ENCODE measurements at places on chromosomes 3 and 15.
A peak's percentile ranks its signal among the peaks of the same experiment; 100 is the strongest.

DNA sequence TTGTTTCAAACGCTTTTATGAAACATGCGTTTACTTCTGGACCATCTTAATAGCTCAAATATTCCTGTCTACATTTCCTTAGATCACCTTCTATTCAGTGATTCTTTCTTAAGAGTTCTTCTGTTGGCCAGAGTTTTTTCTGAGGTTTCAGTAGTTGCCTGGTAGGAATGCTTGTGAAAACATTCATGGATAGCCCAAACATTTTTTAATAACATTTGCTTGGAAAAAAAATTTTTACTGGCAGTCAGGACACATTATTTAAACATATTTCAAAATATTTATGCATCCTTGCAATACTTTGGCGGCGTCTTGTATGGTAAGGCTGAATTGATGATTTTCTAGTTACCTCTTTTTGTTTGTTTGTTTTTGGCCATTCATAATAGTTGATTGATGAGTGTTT is 47.4 kb upstream of the ZBTB20 start:
- DNase-seq = no peak

DNA sequence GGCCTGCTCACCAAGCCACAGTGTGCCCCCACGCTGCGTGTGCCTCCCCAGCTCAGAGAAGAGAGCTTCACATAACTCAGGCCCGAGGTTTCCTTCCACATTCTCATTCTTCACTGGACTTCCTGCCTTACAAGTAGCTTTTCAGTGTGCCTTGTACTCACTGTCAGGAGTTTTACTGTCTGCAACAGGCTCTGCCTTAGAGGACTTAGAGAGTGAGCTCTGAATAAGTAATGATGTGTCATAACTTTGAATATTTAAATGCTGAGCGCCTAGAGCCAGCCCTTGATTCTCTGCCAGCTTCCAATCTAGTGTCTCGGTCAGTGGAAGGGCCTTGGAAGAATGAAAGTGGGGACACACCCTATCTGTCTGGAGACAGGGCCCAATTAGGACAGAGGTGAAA is 41.8 kb downstream of the ITGB5 start:
- DNase-seq = peak; percentile 91

DNA sequence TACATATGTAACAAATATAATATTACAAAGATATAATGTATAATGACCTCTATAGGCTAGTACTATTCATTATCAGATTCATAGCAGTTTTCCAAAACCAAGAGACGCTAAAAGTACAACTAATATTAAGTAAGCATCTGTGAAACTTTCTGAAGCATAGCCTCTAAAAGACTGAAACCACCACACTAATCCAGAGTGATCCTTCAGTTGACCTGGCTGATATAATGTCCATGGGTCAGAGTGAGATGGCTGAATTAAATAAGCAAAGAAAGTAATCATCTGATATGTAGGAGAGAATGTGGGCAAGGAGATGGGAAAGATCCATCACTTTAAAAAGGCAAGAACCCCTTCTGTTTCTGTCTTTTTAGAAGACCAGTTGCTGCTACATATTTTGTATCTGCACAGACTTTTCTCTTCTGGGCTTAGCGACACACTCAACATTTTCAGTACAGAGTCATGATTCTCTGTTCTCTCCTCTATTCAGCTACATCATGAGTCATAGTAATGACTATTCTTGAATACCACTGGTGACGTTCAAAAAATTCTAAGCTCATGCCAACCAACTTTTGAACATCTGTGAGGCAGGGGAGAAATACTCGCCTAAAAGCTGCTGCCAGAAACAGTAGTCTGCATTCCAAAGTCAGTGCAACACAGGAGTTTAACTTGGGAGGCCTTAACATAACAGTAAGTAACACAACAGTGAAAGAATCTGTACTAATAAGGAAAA is 149.6 kb downstream of the MAGI1 start:
- peak; percentile 92 for DNase-seq

DNA sequence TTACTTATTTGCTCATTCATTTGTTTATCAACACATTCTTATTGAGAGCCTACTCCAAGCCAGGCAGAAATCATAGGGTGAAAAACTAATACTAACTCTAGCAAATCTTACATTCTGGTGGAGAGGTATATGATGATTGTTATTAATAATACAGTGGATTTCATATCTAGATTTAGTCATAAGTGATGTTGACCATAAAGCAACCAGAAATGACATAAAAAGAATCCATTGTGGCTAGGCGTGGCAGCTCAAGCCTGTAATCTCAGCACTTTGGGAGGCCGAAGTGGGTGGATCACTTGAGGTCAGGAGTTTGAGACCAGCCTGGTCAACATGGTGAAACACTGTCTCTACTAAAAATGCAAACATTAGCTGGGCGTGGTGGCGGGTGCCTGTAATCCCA is 26.2 kb upstream of the IL20RB start:
- DNase-seq = no peak

- DNase-seq = no peak
Measured at GRCh38 chr15:31325595-31326155, 960 bp upstream of the KLF13 start.

DNA sequence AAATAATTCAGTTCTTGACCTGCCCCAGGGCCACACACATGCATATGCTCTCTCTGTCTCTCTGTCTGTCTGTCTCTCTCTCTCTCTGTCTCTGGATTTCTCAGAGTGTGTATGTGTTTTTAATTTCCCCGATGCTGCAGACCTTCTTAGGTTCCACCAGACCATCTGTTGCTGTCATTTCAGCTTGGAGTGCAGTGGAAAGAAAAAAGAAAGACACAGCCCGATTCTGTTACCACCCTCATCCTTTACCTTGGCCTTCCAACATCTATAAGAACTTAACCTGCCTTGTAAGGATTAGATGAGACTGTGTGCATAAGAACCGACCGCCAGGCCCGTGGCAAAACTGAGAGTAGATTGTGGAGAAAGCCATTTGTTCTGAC is 9.7 kb upstream of the PGPEP1L start:
- DNase-seq = no peak

GRCh38 chr3:129616713-129617112 is 10.2 kb upstream of the PLXND1 start:
- no peak for DNase-seq

DNA sequence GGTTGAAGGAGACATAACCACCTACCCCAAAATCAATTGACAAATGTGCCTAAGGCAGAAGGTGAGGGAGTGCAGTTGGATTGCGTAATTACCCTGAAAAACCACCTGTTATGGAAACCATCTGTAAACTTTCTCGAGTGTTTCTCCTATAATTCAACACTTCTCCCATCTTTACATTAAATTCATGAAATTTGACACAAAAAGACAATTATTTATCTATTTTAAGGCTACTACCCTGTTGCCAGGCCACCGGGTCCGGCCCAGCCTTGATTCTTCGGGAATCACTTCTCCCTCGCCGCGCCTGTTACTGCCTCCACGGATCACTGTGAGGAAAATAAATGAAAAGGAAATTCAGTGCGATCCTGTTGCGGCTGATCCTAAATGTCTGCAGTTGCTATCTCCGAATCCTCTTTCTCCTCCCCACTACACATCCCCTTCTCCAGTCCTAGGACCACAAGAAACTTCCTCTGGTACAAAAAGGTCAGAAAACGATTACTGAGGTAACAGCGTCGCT is 646 bp downstream of the IQCB1 start:
- DNase-seq = no peak

DNA sequence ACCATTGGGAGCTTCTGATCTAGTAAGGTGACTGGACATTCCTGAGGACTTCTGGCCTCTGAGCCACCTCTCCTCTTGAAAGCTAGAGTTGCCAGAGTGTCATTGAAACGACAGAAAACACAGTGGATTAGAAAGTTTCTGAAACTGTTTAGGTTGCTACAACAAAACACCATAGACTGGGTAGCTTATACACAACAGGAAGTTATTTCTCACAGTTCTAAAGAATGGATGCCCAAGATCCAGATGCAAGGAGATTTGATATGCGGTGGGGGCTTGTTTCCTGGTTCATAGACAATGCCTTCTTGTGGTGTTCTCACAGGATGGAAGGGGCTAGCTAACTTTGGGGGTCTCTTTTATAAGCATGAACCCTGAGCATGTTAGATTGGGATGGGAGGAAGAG is 43.3 kb upstream of the ZNF385D start:
- DNase-seq = no peak

DNA sequence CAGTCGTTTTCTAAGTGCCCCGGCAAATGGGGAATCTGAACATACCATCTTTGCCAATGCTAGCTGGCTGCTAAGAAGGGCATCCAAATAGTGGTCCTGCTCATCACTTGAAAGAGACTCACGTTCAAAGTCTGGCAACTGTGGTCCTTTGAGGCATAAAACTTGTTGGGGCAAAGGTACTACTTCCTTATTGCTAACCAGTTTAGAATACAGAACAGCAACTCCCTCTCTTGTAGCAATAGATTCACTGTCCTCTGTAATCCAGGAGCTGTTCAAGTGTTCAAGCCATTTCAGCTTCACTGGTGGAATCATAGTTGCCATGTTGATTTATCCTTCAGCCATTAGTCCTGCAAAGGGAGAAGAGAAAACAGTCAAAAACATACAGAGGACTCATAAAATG is 58.4 kb downstream of the HERC1 start:
- no peak for DNase-seq

DNA sequence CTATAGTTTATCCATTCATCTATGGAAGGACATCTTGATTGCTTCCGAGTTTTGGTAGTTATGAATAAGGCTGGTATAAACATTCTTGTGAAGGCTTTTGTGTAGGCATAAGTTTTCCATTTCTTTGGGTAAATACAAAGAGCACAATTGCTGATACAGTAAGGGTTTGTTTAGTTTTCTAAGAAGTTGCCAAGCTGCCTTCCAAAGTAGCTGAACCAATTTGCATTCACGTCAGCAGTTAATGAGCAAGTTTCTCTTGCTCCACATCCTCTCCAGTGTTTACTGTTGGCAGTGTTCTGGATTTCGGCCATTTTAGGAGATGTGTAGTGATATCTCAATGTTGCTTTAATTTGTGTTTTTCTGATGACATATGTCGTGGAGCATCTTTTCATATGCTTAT is 34.2 kb downstream of the GABRA5 start:
- DNase-seq = no peak

GRCh38 chr15:38471974-38472373 is 18.0 kb downstream of the FAM98B start:
- no peak for DNase-seq

- DNase-seq = peak; percentile 59
Measured at GRCh38 chr3:41710646-41711388, 251.1 kb downstream of the ULK4 start.

- no peak for DNase-seq
Measured at GRCh38 chr3:179166561-179167201, 18.5 kb downstream of the PIK3CA start.

DNA sequence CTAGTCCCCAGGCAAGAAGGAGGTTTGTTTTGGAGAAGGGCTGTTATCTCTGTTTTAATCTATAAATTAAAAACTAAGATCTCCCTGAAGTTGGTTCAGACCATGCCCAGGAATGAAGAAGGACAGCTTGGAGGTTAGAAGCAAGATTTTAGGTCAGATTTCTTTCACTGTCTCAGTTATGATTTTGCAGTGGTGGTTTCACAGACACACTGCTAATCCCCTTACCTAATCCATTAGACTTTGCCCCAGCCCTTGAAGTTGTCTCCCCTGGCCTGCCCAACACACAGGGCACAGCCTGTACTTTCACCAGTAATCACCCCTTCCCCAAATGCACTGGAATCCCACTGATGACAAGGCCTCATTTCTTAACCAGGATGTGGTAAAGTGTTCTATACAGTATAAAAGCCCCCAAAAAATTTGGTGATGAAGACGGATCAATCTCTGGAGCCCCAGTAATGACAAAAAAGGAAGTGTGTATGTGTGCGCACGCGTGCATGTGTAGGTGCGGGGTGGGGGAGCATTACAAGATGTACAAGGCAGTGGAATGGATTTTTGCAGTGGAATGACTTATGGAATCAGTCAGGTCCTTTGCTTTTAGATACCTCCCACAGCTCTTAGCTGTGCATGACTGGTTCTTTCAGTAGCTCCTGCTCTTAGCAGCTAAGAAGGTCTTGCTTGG is 73.1 kb upstream of the TERB2 start:
- DNase-seq = no peak

- DNase-seq = no peak
Measured at GRCh38 chr15:78069462-78070029, 8.0 kb downstream of the TBC1D2B start.

Data from GM04504 (cell line).